ENCODE measurements at places on chromosomes 13 and 19.

- DNase-seq: no peak
These were observed 20.8 kb upstream of the SLC25A30 start for GRCh38 chr13:45439008-45439407.

GRCh38 chr13:51811920-51812451 lies 8.0 kb upstream of the DHRS12 start:
- no peak for DNase-seq

- DNase-seq: no peak
These were observed 1263.1 kb downstream of the PCDH9 start for GRCh38 chr13:65966991-65967451.

DNA sequence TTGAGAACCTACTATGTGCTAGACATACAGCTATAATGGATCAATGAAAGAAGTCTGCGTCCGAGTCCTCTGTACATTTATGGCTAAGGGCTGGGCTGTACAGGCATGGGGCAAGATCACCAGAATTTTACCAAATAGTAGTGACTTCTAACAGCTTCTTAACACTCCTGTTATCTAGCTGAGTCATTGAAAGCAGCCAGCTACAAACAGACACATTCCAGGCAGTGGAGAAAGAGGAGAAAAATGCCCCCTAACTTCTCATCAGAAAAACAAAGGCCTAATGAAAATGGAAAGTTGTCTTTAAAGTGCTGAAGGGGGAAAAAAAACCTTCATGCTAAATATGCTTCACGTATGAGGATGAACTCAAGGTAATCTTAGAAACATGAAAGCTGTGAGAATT lies 14.3 kb upstream of the ZNF667 start:
- no peak for DNase-seq

All from activated T-helper 1 cell treated with anti-CD3 and anti-CD28 coated beads, Interleukin-2, amount 50 U/mL, for 16 hours (primary cell).